ENCODE measurements at places on chromosomes 13 and 19. TPM values are rescaled to one million over a fixed set of nuclear protein-coding genes. Genes with fewer than 3 reads are reported as not detected.

ZNF256 gene
- total RNA-seq = 5.2 TPM

C19orf81 gene
- 0.89 TPM for total RNA-seq

ZNF440 gene
- total RNA-seq = 5.9 TPM

FCER2 gene
- not detected for total RNA-seq

SIGLEC9 gene
- 0.26 TPM for total RNA-seq

IRGC gene
- not detected for total RNA-seq

ADGRE3 gene
- not detected for total RNA-seq

C19orf12 gene
- 19.8 TPM for total RNA-seq

CLEC4G gene
- total RNA-seq = under 0.01 TPM

RUBCNL gene
- total RNA-seq = 0.13 TPM

HSPH1 gene
- 54.4 TPM for total RNA-seq

PLEKHA4 gene
- 6.8 TPM for total RNA-seq

ETV2 gene
- total RNA-seq = under 0.01 TPM

URAD gene
- not detected for total RNA-seq

CABP5 gene
- not detected for total RNA-seq

LILRA2 gene
- total RNA-seq = not detected

ZNF253 gene
- total RNA-seq = 2.4 TPM

ADGRE1 gene
- total RNA-seq = not detected

KLK11 gene
- not detected for total RNA-seq

ZNF681 gene
- total RNA-seq = 1.5 TPM

ADGRE2 gene
- total RNA-seq = 0.38 TPM

CACNA1A gene
- 0.13 TPM for total RNA-seq

FAM216B gene
- not detected for total RNA-seq

OR7C1 gene
- total RNA-seq = not detected

EFNB2 gene
- total RNA-seq = 64.9 TPM

FBN3 gene
- total RNA-seq = not detected

MBNL2 gene
- total RNA-seq = 49.2 TPM

DAND5 gene
- 0.26 TPM for total RNA-seq

KLK4 gene
- total RNA-seq = not detected

KLHL1 gene
- not detected for total RNA-seq
